Bronchial epithelial cell (primary cell): ENCODE measurements at places on chromosomes 5 and 9.

DNA sequence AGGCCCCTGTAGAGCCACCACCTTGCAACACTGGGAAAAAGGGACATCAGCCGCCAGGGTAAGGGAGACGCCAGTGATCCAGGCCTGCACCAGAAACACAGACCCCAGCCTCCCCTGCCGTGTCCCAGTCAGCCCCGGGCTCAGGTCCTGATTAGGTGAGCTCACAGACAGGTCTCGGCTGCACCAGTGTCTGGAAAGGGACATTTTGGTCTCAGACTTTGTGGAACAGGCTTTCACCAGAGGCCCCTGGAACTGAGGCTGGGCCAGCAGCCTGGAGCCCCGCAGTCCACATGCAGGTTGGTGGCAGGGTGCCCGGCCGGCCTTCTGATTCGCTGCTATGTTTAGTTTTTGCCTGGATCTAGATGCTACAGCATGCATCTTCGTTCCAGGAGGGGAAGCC lies 369.0 kb upstream of the IRX4 start:
- no peak for DNase-seq

- DNase-seq: no peak
These were observed 25.9 kb upstream of the TRPM3 start for GRCh38 chr9:71147368-71147767.

- DNase-seq: no peak
These were observed 836.7 kb upstream of the CDH10 start for GRCh38 chr5:25481463-25481862.

GRCh38 chr5:102922799-102923477 lies 167.8 kb downstream of the PAM start:
- DNase-seq: no peak

GRCh38 chr5:50501491-50502228 lies 60.6 kb upstream of the EMB start:
- no peak for DNase-seq

GRCh38 chr5:91007780-91008402 lies 375.2 kb downstream of the ARRDC3 start:
- DNase-seq: no peak

DNA sequence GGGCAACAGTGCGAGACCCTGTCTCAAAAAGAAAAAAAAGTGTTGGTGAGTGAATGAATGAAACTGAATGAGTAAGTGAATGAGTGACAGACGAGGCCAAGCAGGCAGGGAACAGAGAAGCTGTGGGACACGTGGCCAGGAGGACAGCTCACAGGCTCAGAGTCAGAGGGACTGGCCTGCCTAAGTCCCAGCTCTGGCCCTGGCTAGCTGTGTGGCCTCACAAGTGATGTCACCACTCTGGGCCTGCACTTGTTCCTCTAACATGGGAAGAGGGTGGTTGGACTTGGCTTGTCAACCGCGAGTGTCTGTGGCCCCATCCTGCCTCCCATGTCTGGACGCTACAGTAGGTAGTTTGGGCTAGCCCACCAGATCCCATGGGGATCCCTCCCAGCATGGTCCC lies 4.7 kb upstream of the PLPP7 start:
- no peak for DNase-seq

DNA sequence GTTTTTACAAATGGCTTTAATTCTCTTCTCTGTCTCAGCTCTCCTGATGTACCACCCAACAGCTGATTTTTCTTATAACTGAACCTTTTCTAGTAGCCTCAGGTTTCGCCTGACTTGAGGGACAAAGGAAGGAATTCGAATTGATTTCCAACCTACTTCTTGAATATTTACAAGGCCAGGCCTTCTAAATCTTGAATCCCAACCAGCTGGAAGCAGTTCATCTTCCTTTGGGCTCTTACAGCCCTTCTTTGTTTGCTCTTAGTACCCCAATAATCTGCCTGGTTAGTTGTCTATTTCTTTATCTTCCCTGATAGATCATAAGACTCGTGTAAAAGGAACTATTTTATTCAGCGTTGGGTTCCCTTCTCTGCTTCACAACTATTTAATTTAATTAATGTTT lies 95.9 kb downstream of the NLN start:
- no peak for DNase-seq

GRCh38 chr5:89443508-89443907 lies 560.5 kb upstream of the MEF2C start:
- DNase-seq: no peak

- no peak for DNase-seq
These were observed 20.0 kb upstream of the NPM1 start for GRCh38 chr5:171367424-171368370.

DNA sequence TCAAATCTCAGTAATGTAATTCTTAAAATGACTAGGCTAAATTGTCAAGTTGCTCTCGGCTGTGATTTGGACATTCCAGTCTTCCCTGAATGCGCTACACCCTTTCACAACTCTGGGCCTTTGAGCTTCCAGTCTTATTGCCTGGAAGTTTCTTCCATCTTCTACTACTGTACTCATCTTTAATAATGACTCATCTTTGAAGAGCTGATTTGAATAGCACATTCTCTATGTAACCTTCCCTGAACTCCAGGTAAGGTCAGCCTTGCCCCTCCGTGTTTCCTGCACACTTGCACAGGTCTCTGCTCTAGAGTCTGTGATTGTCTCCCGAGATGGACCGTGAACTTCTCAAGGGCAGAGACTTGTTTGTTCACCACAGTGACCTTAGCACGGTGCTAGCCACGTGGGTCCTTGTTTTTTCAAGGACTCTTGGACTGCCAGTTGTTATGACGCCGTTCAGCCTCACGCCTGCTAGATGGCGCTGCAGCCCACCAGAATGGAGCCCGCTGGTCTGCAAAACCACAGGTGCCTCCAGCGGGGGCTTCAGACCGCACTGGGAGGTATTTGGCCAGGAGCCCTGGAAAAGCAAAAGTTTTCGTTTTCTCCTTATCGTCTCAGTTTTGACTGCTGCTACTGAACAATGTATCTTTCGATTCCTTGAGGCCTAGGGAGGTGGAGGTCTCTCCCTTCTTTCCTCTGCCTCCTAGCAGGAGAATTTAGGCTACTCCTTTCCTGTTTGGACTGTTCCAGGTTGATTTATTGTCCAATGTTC lies 44.4 kb downstream of the SEC61B start:
- DNase-seq: peak; percentile 68

DNA sequence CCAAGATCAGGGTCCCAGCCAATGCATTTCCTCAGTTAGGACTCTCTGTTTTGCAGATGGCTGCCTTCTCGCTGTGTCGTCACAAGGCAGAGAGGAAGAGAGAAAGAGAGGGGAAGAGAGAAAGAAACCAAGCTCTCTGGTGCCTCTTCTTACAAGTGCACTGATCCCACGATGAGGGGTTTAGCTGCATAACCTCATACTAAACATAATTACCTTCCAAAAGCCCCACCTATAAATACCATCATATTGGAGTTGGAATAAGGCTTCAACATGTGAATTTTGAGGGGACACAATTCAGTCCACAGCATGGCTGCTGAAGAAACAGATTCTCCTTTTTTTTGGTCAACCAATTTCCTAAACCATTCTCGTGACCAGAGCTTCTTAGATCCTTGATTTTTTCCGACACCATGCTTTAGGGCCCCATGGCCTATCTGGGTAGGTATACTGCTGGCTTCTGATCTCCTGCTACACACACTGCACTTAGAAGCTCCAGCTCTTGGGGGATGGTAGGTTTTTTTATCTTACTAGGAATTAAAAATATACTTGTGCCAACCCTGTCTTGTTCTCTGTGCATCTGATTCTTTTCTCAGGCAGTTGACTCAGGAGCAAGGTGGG lies 5.1 kb downstream of the CAMK4 start:
- DNase-seq: no peak

GRCh38 chr5:27083449-27084415 lies 45.3 kb upstream of the CDH9 start:
- no peak for DNase-seq

DNA sequence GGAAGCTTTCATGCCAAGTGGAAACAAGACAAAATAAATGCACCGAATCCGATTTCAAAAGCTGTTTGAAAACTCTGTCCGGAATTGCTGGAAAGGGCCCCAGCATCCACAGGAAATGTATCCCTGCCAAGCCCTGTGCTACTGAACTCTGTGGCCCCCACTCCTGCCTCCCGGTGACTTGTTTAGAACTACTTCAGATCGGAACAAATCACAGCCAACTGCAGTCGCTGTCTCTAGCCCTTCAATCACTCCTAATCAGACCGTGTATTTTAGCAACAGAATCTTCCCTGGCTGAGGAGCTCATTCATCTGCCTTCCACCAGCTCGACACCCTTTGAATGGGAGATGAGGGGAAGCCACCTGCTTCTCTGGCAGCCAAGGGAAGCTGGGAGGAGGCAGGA lies 94.1 kb downstream of the KCNIP1 start:
- DNase-seq: no peak

GRCh38 chr5:90022002-90022710 lies 387.4 kb downstream of the CETN3 start:
- DNase-seq: peak; percentile 41

- peak; percentile 0 for DNase-seq
These were observed 370.0 kb upstream of the CTNND2 start for GRCh38 chr5:12274236-12274635.

DNA sequence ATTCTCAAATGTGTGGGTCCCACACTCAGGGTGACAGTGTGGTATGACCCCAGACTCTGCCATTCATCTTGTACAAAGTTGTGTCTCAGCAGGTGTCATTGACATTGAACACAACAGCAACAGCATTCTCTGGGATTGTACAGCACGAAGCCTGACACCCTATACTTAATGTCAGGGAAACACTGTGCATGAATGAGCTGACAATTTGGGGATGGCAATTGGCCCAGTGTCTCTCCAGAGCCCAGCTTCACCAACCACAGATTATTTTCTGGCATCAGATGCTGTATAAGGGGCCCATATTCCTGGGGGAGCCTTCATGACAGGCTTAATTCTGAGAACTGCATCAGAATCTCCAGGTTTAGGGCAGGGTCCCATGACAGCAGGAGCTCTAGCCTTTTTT lies 143.2 kb downstream of the GCNT1 start:
- DNase-seq: no peak

DNA sequence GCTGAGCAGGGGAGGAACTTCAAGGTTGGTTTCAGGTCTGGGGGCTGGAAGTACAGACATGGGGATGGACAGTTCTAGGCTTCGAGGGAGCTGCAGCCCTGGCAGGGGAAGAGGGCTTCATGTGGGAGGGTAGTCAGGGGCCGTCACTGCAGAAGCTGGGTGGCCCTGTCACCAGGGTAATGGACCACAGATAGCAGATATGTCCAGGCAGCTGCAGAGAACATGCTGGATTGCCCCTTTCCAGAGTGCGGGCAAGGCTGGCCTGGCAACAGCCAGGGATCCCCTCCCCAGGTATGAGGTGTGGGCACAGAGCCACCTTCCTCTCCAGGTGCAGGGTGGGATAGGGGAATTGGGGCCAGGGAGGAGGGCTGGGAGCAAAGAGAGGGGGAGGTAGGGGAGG lies 206.5 kb downstream of the GADD45G start:
- DNase-seq: no peak

DNA sequence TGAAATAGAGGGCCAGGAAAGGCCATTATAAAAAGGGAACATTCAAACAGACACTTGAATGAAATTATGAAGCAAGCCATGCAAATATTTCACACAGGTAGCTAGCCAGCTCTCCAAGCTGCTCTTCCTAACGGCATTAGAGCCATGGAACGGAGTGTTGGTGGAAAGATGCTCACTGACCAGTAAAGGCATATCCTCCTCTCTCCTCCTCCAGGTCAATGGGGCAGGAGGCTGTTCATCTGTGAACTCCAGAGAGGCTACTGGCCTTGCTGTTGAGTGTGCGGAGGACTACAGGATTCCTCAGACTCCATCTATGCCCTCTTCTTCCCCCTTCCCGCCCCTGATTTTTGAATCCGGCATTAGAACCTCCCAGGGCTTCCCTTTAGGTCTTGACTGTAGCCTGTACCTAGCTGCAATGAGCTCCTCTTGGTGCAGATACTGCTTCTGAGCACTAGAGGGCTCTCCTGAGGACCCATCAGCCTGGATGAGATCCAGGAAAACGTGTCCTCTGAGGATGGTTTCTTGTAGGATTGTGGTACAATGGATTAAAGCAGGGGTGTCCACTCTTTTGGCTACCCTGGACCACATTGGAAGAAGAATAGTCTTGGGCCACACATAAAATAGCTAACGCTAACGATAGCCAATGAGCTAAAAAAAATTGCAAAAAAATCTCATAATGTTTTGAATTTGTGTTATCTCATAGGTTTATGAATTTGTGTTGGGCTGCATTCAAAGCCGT lies 162.2 kb downstream of the SREK1 start:
- DNase-seq: peak; percentile 57

DNA sequence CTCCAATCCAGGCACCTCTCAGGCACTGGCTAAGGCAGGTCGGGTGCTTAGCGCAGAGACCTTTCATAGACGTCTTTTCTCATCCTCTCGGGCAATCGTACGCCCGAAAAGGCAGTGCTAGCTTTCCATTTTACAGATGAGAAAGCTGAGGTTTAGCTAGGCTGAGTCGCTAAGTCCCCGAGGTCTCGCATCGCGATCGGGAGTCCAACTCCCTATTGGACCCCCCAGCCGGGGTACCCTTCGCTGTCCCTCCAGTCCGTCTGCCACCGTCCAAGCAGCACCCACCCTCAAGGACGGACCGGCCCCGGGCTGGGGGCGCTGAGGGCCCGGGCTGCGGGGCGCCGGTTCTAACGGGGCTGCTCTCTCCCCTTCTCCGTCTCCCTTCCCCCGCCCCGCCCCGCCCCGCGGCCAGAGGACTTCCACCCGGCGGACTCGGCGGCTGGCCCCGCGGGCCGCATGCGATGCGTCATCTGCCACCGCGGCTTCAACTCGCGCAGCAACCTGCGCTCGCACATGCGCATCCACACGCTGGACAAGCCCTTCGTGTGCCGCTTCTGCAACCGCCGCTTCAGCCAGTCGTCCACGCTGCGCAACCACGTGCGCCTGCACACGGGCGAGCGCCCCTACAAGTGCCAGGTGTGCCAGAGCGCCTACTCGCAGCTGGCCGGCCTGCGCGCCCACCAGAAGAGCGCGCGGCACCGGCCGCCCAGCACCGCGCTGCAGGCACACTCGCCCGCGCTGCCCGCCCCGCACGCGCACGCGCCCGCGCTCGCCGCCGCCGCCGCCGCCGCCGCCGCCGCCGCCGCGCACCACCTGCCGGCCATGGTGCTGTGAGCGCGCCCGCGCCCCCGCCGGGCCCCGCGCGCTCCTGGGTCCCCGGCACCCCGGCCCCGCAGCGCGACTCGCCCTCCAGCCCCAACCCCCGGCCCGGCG lies 12.5 kb upstream of the EXOSC2 start:
- DNase-seq: peak; percentile 74

GRCh38 chr5:177494346-177495195 lies 2.8 kb downstream of the PDLIM7 start:
- DNase-seq: peak; percentile 80

DNA sequence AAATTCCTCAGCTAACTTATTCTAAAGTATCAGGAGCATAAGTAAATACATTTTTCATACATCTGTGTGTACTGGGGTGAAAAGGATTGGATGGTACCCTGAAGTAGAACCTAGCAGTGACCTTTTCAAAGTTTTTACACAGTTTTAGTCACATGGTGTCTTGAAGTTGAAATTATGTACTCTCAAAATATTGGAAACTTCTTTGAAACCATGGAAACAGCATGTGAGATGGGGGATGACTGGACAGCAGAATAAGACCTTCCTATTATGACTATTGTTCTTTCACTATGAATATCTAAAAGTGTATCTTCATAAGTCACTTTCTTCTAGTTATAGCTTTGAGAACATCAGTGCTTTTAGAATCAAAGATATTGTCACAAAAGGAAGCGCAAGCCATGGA lies 301.5 kb upstream of the ELAVL2 start:
- DNase-seq: no peak

GRCh38 chr5:6545036-6545693 lies 87.7 kb downstream of the NSUN2 start:
- DNase-seq: no peak
